Skeletal muscle cell (primary cell): ENCODE measurements at places on chromosomes 7 and 10.
A peak's percentile ranks its signal among the peaks of the same experiment; 100 is the strongest.

GRCh38 chr10:14009371-14010100, 321.2 kb downstream of the FRMD4A start:
- DNase-seq, result peak; percentile 59

DNA sequence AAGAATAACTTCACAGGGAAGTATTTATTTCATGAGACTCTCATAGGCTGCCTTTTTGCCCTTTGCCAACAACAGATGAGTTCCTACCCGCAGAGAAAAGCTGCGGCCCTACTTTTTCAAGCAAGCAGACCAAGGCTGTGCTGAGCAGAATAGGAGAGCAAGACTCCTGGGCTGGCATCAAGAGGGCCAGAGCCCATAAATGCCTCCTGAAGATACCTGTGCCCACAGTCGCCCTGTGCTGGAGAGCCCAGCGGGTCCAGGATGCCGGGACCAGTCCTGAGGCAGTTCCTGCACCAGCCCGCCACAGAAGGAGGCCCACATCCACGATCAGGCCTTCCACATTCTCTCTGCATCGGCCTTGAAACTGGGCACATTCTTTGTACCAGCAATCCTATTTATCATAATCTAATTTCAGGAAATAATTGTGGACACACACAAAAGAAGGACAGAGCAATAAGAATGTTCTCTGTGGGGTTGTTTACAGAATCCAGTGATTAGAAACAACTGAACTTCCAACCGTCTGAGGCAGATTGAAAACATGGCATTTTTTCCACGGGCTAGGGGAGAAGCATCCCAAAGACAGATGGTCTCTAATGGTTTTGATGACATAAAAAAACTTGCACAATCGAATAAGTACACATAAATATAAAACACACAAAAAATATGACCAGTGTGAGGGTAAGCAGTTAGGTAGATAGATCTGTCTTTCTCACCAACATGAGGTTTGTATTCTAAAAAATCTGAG, 95.6 kb downstream of the CPXM2 start:
- DNase-seq, result no peak

GRCh38 chr10:12797471-12798262, 203.8 kb downstream of the CCDC3 start:
- DNase-seq, result no peak

GRCh38 chr7:6231184-6231583, 41.2 kb downstream of the CYTH3 start:
- no peak for DNase-seq

DNA sequence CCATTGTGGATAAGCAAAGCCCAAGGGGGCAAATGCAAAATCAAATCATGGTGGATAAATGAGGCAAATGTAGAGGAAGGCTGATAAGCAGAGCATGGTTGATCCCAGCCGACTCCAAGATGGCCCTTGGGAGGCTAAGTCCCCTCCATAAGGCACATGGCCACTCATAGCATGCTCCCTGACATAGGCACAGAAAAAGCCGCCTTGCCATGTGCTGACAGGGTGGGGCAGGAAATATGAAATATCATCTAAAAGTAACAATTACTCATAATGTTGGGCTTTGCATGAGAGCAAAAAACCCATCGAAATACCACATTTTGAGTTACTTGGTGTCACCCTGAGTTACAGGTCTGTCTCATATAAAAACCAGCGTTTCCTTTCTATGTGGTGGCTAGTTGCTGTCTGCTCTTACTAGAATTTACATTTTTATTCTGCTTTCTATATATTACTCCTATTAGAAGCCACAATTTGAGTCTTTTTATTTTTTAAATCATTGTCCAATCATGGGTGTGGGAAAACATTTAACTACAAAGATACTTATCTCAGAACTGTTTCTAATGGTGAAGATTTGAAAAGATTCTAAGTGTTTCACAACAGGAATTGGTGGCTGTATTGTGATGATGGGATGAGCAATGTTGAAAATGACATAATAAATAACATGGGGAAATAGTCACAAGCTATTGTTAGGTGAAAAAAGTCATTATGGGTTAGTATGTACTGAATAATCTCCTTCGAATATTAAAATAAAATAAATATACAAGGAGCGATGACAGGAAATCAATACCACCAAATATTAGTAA, 102.7 kb downstream of the CUBN start:
- no peak for DNase-seq

GRCh38 chr10:49260644-49261296, 38.2 kb upstream of the C10orf71 start:
- DNase-seq, result no peak

GRCh38 chr10:63458177-63458576, 7.6 kb downstream of the JMJD1C start:
- no peak for DNase-seq

DNA sequence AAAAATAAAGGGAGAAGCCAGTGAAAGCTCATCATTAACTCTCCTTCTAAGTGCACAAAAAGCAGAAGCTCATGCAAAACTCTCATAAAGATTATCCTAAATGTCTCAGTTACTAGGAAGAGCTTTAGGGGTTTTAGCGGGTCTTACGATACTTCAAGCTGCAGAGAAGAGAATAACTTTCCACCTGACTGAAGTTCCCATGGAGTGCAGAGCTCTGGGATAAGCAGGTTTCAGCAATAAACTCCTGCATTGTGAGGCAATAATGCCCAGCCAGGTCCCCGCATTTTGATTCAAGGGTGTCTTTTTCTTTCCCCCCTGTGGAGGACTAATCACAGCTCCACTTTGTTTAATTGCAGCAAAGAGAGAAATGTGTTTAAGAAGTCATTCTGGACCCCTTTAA, 241.9 kb upstream of the SP8 start:
- no peak for DNase-seq

DNA sequence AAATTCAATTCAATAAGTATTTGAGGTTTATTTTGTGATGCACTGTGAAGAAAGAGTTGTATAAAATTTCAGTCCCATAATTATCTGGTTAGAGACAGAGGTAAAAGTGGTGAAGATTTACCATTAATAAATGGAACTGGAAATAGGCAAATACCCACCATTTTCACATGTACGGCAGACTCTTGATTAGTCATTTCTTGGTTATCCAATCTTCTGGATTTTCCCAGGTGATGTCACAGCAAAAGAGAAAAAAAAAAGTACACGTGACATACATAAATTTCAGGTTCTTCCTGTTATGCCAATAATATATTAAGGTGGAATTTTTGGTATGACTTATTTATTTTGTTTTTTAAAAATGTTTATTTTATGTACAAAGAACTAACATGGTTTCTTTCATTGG, 26.8 kb downstream of the NT5C3A start:
- DNase-seq, result no peak

- no peak for DNase-seq
These were observed 203.4 kb downstream of the PHTF2 start for GRCh38 chr7:78002021-78002420.

- DNase-seq, result no peak
These were observed 25.5 kb upstream of the MPP7 start for GRCh38 chr10:28328346-28328745.
